NCI-H510A treated with DMSO at 0.1 percent for 48 hours (cell line): ENCODE measurements at places on chromosomes 1 and 21.
A peak's percentile ranks its signal among the peaks of the same experiment; 100 is the strongest.

- DNase-seq = no peak
Observed at GRCh38 chr1:234199476-234200127, 173.7 kb upstream of the COA6 start.

DNA sequence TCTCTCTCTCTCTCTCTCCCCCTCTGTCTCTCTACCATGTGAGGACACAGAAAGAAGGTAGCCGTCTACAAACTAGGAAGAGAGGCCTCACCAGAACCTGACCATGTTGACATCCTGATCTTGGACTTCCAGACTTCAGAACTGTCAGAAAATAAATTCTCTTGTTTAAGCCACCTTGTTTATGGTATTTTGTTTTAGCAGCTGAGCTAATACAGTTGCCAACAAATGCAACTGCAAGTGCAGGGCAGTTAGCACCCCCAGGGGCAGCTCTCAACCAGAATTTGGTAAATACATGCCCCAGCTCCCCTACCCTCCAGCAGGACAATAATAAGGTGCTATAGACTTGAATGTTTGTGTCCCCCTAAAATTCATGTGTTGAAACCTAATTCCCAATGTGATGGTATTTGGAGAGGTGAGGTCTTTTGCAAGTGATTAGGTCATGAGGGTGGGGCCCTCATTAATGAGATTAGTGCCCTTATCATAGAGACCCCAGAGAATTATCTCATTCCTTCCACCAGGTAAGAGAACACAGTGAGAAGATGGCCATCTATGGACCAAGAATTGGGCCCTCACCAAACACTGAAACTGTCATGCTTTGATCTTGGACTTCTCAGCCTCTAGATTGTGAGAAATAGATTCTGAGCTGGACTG, 6.7 kb upstream of the SLC45A1 start:
- DNase-seq = no peak

- no peak for DNase-seq
Observed at GRCh38 chr1:167305706-167306277, 85.1 kb downstream of the POU2F1 start.

DNA sequence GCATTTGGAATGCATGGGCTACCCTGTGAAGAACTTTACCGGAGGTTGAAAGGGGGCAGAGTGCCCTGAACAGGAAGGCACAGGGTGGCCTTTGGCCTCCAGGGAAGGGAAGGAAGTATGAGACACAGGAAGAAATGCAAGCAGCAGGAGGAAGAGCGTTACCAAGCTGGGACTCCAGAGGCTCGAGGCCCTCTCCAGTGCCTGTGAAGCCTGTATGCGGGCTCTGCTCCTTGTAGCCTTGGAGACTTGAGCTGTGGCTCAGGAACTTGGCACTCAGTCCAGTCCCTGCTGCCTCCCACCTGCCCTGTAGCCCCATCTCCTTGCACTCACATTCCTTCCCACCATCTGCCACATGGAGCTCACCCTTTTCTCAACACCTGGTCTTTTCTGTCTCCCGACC, 33.5 kb upstream of the RNF19B start:
- DNase-seq = no peak

- peak; percentile 8 for DNase-seq
Observed at GRCh38 chr21:33058527-33058926, 11.4 kb upstream of the OLIG1 start.

DNA sequence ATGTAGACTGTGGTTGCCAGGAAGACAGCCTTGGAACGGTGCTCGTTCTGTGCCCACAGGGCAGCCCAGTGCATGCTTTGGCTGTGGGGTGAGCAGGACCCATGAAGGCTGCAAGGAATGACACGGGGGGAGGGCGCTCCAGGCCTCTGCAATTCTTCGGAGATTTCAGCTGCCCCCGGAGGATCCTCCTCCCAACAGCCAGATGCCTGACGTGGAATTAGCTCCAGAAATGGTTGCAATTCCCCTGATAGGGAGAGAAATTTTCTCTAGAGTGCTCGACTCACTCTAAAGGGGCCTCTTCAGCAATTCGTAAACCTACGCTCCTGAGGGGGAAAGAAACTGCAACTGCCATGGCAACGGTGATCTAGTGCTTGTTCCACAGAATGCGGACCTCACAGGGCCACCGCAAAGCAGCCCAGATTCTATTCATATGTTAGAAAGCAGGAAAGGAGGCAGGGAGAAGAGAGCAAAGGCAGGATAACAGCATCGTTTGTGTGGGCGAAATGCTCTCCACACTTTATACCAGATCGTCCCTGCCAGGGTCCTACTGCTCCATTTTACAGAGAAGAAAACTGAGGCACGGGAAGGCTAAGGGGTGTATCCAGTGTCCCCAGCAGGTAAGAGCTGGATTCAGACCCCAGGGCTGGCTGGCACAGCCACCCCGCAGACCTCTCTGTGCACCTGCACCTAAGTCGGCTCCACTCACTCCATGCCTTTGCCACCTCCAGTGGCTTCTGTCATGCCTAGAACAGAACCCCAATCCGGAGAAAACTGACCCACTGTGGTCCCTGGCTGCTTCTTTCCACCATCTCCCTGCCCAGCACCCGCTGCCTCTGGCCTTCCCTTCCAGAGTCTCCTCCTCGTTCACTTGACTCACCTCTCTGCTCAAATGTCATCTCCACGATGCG, 11.9 kb upstream of the PDE9A start:
- DNase-seq = no peak

GRCh38 chr1:43668956-43669355, 19.0 kb downstream of the KDM4A start:
- no peak for DNase-seq

GRCh38 chr1:166490437-166490991, 323.7 kb upstream of the FAM78B start:
- DNase-seq = no peak
